ENCODE measurements at places on chromosomes 6 and 20.

DNA sequence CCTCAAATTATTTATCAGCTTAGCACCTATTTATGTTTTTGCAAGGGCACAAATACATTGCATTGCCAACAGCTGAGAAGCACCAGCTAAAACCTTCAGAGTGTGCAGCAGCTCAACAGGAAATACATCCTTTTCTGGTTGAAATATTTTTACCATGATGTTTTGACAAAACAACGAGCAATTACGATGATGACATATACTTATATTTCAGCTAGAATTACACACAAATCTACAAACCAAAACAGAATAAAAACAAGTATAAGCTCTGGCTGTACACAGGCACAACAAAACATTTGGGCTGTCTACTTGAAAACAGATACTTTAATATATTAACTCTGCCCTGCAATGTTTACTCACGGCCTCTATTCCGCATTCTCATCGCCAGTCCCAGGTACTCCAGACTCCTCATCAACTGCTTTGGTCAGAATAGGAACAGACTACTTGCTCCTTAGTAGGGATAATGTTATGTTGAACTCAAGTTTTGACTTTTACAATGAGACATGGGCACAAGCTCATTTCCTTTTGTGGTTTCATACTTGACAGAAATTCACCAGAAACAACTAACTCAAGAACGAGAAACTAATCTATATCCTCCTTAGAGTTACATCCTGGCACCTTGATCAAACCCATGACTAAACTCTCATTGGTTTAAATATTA lies 377.6 kb downstream of the ESR1 start:
- DNase-seq: no peak

DNA sequence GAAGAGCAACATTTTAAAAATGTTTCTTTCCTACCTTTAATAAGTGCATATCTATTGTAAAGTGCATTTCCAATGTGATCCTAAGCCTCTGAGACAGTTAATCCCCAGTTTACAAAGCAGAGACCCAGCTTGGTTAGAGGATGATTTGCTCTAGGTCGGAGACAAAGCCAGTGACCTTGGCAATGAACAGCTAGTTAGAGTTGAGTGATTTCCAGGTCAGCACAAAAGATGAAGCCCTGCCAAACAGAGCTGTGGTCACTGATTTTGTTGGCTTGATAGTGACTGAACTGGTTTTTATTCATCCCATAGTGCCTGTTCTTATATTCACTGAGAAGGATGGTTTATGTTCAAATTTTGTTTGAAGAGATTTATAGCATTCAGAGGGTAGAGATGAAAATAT lies 56.6 kb upstream of the CD83 start:
- no peak for DNase-seq

- no peak for DNase-seq
Measured at GRCh38 chr6:14488180-14488579, 370.6 kb downstream of the CD83 start.

- no peak for DNase-seq
Measured at GRCh38 chr20:64247307-64247618, 8.3 kb upstream of the PCMTD2 start.

- no peak for DNase-seq
Measured at GRCh38 chr6:25196464-25196863, 82.7 kb upstream of the CARMIL1 start.

GRCh38 chr20:46378412-46379009 lies 27.9 kb downstream of the ELMO2 start:
- no peak for DNase-seq

Measured in AG20443 (cell line).